ENCODE measurements at places on chromosomes 6 and 20.

GRCh38 chr6:63636518-63637021 is 968 bp downstream of the PHF3 start:
- DNase-seq: no peak

- no peak for DNase-seq
These were observed 18.7 kb downstream of the SGK1 start for GRCh38 chr6:134299236-134299635.

DNA sequence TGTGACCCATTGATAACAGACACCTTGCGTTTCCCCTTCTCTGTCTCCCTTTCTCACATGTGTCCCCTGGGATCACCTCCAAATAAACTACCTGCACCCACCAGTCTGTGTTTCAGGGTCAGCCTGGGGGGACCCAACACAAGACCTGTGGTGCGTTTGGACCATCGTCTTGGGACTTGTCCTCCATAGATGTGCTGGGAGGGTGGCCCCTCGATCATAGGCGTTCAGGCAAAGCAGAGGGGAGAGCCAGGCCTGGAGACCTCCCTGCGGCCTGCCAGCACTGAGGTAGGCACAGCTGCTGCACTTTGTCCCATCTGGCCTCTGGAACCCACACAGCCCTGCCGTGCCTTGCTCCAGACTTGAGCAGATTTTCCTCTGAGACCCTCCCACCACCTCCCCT is 18.1 kb downstream of the CST9 start:
- no peak for DNase-seq

GRCh38 chr6:47276377-47276776 is 33.3 kb downstream of the TNFRSF21 start:
- DNase-seq: peak; percentile 5

- no peak for DNase-seq
These were observed 384.6 kb upstream of the FLRT3 start for GRCh38 chr20:14721926-14722452.

DNA sequence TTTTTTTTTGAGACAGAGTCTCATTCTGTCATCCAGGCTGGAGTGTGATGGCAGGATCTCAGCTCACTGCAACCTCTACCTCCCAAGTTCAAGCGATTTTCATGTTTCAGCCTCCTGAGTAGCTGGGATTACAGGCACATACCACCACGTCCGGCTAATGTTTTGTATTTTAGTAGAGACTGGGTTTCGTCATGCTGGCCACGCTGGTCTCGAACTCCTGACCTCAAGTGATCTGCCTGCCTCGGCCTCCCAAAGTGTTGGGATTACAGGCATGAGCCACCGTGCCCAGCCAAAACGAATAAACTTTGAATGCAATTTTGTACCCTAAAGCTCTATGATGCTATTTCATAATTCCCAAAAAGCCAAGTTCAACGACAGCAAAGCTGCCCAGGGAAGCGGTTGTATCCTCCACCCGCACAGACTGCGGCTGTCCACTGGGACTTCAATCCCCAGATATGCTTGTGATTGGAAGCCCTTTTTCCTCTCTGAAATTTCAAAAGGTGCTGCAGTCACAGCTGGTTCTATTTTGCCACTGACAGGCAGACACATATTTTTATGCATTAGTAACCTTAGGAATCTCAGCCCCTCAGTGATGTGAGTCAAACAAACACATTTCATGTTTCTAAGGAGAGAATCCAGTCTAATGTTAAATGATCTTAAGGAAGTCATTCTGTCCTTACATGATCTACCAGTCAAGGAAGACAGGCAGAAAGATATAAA is 8.7 kb upstream of the RAMACL start:
- DNase-seq: peak; percentile 71

- no peak for DNase-seq
These were observed 4.6 kb downstream of the CST7 start for GRCh38 chr20:24953621-24954133.

- no peak for DNase-seq
These were observed 15.7 kb upstream of the MRAP2 start for GRCh38 chr6:84017709-84018452.

GRCh38 chr6:35341557-35341956 is 801 bp upstream of the PPARD start:
- DNase-seq: no peak

DNA sequence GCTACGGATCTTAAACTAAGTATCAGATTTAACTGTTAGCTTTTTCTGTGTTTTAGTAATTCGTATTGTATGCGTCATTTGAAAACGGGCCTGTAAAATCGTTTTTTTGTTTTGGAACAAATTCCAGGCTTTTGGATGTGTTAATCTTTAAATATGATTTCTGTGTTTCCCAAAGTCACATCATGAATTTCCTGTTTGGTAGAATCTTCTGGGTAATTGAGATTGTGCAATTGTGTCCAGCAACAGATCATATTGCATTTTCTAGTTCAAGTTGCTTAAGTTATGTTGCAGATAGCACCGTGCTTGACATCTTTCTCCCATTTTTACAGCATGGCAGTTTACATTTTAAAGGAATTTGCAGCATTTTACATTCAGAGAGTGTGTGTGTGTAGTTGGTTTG is 1.9 kb downstream of the MAPK14 start:
- DNase-seq: peak; percentile 26

DNA sequence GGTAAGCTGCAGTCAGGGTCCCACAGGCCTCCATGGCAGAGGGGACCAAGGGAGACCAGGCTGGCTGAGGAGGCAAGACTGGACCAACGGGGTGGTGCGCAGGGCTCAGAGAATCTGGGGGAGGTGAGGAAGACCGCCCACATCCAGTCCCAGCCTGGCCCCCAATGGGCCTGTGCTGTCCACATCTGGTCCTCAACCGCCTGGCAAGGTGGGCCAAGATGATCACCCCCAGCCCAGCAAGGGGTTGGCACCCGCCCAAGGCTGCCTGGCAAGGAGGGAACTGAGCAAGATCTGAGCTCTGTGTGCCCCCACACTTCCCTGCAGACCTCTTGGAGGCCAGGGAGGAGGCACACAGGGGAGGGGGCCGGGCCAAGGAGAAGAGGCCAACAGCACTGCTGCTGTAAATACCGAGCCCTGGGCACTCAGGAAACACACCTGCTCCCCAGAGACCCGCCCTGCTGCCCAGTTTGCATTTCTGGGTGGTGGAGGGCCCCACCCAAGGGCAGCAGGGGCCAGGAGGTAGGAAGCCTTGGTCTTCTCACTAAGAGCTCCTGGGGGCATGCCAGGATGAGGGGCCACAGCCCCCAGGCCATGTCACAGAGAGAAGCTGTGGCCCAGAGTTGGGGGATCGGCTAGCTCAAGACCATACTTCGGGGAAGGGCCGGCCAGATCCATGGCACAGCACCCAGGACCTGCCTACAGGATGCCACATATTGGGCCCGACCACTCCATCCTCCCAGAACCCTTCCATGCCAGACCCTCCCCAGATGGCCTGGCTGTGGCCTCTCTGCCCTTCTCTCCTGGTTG is 109.6 kb downstream of the ASXL1 start:
- no peak for DNase-seq

GRCh38 chr6:35203680-35204079 is 10.1 kb upstream of the SCUBE3 start:
- no peak for DNase-seq

DNA sequence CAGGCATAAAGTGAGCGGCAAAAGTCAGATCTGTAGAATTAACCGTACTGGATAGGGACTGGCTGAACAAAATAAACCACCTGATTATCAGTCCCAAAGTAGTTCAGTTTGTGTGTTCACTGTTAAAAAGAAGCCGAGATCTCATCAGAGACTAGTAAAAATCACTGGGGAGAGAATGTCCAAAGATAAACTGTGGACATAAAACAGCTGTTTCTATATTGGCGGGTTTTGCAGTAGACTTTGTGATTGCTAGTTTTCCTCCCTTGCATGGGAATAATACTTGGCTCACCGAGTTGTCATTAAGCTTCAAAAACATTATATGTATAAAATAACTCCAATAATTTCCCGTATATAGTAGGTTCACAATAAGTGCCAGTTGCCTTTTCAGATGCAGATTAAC is 114.2 kb upstream of the ID4 start:
- DNase-seq: no peak

- DNase-seq: no peak
These were observed 37.1 kb upstream of the EEF1E1 start for GRCh38 chr6:8139451-8139850.

DNA sequence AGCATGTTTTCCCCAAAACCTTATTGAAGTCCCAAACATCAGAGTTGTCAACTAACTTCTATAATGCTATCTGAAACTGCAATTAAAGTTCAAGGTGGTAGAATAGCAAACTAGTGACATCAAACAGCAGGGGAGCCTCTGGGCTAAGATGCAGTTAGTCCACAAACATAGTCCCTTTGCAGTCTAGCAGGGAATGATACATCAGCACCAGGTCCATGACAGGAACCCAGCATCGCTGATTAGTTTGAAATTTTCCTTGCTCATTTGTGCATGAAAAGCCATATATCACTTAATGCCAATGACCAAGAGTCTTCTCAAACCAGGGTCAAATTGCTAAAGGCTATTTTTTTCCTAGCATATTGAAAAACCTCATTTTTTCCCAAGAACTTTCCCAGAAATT is 145.3 kb downstream of the HIVEP2 start:
- no peak for DNase-seq

DNA sequence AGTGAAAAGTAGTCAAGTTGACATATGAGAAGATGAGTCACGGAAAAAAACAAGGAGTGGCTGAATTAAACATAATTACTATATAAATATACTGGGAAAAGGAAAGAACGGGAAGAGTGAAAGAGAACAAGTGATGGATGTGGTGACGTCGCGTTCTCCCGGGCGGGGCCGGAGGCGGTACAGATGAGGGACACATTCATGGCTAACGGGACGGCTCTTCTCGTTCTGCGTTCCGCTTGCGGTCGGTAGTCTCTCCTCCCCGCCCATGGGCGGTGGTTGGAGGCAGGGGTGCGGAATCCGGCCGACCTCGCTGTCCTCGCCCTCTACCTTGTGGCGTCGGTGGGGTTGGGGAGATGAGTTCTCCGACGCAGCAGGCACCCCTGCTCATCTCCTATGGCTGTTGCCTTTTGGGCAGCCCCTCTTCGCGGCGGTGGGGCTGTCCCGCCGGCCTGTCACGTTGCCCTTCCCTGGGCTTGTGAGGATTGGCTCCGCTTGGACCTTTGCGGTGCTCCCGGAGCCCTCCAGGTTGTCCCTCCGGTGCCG is 22.5 kb downstream of the HLA-G start:
- DNase-seq: no peak

DNA sequence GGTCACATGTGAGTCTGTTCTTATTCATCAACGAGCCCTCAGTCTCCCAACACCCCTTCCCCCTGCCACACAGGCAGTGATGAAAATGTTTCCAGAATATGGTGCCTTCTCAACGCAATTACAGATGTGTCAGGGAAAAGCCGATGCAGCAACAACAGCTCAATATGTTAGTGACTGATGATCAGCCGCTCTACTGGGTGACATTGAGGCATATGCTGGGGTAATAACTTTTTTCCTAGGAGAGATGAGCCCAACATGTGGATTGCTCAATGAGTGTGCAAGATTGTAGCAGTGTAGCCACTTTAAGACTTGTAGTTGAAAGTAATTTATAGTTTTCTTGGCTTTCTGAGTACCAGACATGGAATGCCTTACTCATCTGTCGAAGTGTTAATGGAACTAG is 49.4 kb downstream of the DTD1 start:
- no peak for DNase-seq

DNA sequence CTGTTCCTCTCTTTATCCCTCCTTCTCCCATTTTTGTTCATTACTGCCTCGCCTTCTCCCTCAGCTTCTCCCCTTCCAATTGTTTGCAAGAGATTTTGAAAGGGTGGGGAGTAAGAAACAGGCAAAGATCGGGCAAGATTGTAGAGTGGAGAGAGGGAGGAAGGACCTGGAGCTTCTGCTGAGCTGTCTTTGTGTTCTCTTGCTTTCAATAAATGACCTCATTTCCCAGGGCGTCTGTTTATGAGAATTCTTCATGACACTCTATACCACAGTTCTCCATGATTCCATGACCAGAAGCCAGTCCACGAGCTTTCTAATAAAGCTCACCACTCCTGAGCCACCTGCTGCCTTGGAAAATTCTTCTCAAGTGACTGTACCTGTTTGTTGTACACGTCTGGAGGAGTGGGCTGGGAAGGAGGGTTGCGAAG is 50.0 kb upstream of the PLEKHG1 start:
- DNase-seq: no peak

DNA sequence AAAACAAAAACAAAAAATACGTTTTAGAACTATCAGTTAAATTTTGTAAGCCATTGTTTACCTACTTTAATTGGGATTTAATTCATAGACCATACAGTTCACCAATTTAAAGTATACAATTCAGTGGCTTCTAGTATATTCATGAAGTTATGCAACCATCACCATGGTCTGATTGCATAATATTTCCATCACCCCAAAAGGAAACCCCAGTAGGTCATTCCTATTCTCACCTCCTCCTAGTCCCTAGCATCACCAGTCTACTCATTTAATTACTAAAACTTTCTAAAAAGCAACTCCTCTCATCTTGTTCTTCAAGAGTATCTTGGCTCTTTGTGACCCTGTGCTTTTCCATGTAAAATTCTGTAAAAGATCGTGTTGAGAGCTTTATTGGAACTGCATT is 60.2 kb downstream of the ASXL1 start:
- no peak for DNase-seq

DNA sequence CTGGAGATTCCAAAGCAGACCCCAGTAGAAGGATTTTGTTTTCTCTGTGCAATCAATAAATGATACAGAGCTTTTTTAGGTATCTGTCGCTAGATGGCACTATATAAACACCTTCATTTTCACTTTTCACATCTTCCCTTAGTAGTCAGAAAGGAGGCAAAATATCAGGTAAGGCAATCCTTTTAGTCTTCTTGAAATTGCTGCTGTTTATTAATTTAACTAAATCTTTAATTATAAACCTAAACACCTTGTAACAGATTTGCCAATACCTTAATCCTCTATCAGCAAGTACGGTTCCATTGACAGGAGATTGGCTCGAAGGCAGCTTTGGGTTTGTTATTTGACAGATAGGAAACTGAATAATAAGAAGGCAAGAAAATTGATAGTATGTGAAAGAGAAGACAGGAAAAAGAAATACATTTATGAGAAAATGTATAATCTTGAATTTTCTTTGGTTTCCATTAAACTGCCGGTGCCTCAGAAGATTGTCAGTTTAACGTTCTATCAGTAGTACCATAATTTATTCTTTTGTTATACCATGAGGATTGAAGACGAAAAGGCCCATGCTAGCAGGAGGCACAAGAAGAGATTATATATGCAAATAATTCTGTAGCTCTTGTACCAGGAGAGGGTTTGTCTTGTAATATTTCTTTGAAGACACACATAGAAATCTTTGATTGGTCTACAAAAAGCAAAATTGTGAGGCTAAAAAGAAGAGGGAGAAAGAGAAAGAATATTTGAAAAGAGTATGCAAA is 23.5 kb upstream of the IBTK start:
- DNase-seq: no peak

GRCh38 chr20:21498195-21498594 is 15.7 kb downstream of the NKX2-2 start:
- no peak for DNase-seq

DNA sequence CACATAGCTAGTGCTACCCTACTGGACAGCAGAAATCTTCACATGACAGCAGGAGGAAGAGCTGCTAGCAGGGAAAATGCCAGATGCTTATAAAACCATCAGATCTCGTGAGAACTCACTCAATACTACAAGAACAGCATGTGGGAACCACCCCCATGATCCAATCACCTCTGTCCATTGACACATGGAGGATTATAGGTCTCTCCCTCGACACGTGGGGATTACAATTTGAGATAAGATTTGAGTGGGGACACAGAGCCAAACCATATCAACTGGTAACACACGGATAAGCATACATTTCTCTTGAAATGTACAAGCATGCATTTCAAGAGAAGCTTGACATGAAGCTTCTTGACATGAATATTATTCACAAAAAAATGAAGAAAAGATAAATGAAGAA is 64.1 kb downstream of the MMS22L start:
- no peak for DNase-seq

- DNase-seq: no peak
These were observed 77.1 kb upstream of the CDYL start for GRCh38 chr6:4698901-4699659.

Data from HFF-Myc (cell line).